ENCODE measurements at places on chromosomes 2 and 18.

DNA sequence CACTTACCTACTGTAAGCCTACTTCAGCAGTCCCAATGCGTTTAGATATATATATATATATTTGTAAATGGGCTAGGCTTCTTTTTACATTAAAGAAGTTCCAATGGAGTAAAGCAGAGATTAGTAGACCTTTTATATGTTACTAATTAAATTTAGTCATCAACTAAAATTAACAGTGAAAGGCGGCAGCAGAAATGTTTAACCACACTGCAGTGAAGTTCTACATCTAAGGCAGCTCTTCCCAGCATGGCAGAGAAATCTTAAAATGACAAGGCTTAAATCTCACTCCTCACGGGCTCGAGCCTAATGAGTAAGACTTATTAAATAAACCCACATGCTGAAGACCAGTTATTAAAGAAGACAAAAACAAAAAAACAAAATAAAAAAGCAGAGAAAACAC, 19.1 kb upstream of the KANSL1L start:
- no peak for DNase-seq

GRCh38 chr2:165239230-165239629, at the start of gene SCN2A:
Gene SCN2A (plus strand): TSS chr2:165239414. CDS start chr2:165295824, 56,410 bp downstream.
- no peak for DNase-seq

- DNase-seq = no peak
These were observed 405.9 kb downstream of the XIRP2 start for GRCh38 chr2:167293943-167294775.

- DNase-seq = no peak
These were observed 1184.0 kb upstream of the GYPC start for GRCh38 chr2:125471963-125472362.

DNA sequence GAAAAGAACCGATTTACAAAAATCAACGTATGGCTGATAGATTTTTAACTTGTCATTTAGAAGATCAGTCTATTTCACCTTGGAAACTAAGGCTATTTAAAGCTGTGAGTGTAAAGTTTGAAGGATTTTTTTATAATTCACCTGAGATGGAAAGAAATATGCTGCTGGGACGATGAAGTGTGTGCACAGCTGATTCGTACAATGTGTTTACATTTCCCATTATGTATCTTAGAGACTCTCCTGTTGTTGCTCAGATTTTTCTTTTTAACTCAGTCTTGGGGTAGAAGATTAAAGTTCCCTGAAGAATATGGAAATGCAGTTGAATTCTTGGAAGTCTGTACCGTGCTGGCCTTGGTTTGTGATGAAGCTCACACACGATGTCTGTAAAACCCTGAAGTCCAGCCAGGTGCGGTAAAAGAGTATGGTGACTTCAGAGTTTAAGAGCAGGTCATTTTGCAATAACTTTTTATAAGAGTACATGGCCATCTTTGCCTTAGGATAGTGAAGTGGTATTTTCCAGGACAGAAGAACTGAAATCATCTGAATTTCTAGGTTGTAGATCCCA, 250.1 kb downstream of the PRKCE start:
- no peak for DNase-seq

- DNase-seq = no peak
These were observed 13.7 kb upstream of the POLR1B start for GRCh38 chr2:112528541-112528940.

- DNase-seq = no peak
These were observed 126.3 kb downstream of the LTBP1 start for GRCh38 chr2:33073018-33073417.
